Mesothelial cell of epicardium (in vitro differentiated cells): ENCODE measurements at places on chromosomes 5 and 9.

DNA sequence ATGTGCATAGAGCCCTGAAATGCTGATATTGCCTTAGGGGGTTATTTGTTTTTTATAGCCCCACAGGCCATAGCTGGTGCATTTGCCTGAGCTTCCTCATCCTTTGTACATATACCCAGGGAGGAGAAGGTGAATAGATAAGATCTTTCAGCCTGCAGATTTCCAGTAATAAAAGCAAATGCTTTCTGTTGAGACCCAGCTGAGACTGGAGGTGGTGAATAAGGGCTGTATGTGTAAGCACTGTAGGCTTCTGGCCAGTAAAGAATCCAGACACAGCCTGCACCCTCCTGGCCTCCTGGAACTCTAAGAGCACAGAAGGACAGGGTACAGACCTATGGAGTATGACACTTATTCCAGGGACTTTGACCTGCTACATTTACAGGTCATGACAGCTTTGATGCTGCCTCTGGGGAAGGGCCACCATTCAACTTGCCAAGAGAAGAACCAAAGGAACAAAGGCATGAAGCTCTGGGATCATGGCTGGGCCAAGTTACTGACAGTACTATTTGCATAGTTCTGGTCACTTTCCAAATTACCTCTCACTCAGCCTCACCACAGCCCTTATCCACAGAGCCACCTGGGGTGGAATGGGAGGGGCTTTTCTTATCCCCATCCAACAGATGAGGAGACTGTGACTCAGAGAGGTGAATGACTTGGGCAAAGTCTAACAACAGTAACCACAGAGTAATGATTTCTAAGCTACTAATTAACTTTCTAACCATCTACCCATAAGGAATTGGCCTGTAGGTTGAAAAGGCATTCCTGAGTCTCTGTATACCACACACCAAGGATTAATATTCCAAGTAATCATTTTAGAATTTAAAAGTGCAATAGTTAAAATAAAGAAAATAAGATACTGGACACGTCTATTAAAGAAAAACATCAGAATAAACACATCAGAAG, 604.5 kb upstream of the KLF4 start:
- no peak for DNase-seq

DNA sequence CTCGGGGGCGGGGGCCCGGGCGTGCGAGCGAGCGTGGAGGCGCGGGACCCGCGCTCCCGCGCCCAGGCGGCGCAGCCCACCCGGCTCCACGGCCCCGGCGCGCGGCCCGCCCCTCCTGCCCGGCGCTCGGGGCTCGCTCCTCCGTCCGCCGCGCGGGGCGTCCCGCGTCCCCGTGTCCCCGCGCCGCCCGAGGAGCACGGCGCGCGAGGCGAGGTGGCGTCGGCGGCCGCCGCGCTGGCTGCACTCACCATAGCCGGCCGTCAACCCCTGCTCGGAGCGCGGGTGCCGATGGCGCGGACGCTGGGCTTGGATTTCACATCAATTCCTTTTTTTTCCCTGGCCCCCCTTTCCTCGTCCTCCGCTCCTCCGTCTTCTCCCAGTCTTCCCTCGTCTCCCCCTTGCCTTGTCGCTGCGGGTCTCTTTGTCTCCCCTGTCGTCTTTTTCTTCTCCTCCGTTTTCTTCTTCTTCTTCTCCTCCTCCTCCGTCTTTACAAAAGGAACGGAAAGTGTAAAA, 494 bp downstream of the PTCH1 start:
- DNase-seq = no peak

GRCh38 chr9:135226369-135227050, 139.0 kb downstream of the OLFM1 start:
- no peak for DNase-seq

DNA sequence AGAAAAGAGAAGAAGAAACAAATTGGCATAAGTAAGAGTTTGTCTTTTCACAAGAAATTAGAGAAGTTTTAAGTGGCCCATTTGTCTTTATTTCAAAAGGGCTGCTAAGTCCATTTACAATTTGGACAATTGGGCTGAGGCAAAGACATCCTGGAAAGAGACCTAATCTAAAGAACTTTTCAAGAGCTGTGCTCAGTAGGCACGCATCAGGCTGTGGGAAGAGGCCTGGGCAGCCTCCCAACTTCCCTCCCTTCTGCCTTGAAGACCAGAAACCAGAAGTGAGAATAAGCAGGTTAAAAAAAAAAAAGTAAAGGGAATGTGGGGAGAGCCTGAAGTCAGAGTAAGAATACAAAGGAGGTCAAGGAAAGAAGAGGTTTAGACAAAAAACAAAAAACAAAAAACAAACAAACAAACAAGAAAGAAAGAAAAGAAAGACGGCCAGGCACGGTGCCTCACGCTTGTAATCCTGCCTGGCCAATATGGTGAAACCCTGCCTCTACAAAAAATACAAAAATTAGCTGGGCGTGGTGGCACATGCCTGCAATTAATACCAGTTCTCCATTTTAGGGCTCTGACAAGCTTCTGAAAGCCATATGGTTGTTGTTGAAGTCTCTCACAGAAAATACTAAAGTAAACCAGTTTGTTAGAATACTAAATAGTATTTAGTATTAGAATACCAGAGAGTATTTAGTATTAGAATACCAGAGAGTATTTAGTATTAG, 48.0 kb upstream of the CEP78 start:
- no peak for DNase-seq

- DNase-seq = peak; percentile 62
Observed at GRCh38 chr5:139710319-139711066, 62.3 kb downstream of the CXXC5 start.

GRCh38 chr9:128296340-128297220, 20.5 kb downstream of the SWI5 start:
- DNase-seq = no peak

- DNase-seq = no peak
Observed at GRCh38 chr5:31757806-31758205, 118.9 kb downstream of the PDZD2 start.

DNA sequence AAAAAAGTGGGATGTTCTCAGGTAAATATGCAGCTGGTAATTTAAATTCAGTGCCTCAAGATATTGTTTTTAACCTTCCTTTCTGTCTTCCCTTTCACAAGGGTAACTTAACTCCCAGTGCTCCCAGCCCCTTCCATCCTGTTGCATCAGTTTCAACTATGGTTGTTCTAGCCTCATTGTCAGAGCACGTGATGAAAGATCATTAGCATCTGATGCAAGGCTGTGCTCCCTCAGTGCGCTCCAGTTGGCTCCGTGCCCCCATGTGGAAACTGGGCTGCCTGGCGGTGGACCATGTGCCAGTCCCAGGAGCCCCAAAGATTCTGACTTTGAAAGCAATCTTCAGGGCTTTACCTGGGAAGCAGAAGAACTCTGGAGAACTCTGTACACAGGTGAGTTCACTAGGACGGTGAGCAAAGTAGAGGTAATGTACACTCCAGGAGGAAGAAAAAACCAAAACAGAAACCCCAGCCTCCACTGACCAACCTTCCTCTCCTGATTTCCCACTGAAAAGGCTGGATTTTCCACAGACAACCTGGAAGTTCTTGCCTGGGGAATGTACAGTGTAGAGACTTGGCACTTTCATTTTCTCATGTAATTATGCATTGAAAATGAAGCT, 96.9 kb downstream of the SLC1A3 start:
- DNase-seq = no peak

- no peak for DNase-seq
Observed at GRCh38 chr5:110909415-110909814, 162.1 kb upstream of the TSLP start.

DNA sequence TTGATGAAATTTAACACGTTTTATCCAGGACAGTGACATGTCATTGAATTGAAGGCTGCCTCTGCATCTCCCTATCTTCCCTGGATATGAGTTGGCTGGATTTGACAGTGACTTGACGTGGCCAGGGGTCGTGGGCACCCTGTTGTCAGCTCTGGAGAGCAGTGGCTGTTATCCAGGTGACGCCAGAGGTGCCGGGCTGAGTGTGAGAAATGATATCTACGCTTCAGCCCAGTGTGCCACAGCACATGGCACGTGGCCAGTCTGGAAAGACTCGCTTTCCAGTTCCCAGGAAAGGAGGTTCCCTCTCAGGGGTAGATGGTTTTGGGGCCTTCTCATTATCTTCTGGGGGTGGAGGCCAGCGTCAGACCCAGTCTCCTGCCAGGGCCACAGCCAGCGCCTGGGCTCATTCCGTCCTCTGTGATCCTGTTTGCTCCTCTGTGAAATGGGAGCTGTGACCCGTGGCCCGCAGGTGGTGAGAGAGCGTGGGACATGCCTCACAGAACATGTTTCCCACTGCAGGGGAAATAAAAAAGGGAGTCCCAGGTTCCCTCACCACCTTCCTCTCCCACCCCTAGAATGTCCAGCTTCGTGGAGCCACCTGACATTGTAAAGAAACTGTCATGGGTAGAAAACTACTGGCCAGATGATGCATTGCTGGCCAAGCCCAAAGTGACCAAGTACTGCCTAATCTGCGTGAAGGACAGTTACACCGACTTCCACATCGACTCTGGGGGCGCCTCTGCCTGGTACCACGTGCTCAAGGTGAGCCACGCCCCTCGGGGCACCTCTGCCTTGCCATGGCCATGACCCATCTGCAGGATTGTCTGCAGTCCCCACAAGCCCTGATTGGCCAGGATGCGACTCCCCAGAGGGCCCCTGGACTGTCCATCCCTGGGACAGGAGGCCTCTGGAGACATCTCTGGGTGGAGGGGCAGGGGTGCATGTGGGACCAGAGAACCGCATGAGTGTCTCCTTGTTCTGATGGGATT, 76.5 kb downstream of the PHF2 start:
- peak; percentile 17 for DNase-seq

- no peak for DNase-seq
Observed at GRCh38 chr5:116280149-116280803, 195.5 kb downstream of the COMMD10 start.

DNA sequence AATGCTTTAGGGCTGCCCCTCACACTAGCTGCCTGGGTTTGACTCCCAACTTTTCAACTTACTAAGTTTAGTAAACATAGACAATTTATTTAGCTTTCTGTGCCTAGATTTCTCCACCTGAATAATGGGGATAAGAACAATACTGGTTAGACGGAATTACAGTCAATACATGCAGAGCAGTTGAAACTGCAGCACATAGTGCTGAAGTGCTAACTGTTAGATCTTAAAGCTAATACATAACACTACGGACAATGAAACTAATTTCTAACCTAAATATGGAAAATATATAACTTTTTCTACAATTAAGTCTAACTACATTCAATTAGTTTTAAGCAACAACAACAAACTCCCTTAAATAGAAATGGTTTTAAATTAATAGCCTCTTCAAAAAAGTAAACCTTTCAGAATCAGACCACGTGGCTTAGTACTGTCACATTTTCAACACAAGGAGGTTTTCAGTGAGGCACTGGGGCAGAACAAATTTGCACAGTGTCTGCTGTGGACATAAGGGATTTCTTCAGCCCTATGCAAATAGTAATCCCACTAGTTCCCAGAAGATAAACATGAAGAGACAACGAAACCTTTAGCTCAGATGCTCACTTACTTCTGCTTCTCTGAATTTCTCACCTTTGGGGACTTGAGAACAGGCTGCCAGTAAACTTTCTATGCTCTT, 293.4 kb downstream of the EDIL3 start:
- no peak for DNase-seq

DNA sequence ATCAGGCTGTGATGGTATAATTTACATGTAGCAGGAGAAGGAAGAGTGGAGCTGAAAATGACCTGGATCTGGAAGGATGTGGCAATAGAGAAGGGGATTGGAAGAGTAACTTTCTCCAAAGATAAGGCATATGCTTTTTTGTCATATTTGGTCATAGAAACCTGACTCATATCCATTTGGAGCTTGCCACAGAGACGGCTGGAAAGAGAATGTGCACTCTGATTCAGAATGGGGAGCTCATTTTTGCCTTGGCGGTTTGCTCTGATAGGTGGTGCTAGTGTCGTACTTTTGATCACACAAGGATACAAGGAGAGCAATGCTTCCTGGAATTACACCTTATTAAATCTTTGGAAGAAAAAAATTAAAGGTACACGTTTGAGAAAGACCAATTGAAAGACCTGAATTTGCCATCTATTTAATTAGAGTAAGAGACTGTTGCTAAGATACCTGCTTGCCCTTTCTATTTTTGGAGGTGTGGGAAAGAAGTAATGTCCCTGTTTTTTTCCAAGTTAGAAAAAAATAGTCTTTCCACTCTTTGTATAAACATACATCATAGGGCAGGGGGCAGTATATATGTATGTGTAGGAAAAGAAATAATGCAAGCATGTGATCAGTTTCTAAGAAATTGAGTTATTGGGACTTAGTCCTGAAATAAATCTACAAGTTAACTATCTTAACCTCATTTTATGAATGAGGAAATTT, 5.4 kb downstream of the LSM11 start:
- no peak for DNase-seq

DNA sequence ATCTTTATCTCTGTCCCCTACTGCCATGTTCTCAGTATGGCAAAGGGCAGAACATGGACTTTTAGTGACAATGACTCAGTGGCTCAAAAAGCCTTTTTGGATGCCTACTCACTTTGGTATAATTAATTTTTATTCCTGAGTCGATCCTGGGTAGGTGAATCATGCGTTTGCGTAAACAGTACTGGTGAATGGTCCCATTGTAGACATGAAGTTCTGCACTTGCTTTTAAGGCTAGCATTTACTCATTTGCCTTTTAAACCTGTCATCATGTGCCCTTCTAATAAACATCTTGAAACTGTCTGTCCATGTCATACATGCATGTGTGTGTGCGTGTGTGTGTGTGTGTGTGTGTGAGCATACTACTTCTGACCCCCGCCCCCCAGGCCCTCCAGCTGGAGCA, 223.0 kb downstream of the AUH start:
- DNase-seq = no peak

DNA sequence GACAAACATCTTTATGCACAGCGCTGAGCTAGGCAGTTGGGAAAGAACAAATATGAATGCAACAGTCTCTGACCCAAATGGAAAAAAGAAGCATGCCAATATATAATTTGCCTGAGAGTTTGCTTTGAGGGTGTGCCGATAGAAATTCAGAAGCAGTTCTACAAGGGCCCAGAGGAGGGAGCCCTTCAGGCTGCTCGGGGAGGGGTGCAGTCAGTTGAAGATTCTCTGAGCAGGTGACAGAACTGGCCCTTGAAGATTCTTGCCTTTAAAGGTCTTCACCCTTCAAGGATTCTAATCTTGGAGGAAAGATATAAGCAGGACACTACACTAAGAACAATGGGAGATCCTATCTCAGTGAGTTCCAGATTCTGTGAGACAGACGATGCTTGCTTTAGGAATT, 3.7 kb upstream of the PAPPA start:
- no peak for DNase-seq

- no peak for DNase-seq
Observed at GRCh38 chr9:78866207-78867132, 569.5 kb downstream of the PSAT1 start.

DNA sequence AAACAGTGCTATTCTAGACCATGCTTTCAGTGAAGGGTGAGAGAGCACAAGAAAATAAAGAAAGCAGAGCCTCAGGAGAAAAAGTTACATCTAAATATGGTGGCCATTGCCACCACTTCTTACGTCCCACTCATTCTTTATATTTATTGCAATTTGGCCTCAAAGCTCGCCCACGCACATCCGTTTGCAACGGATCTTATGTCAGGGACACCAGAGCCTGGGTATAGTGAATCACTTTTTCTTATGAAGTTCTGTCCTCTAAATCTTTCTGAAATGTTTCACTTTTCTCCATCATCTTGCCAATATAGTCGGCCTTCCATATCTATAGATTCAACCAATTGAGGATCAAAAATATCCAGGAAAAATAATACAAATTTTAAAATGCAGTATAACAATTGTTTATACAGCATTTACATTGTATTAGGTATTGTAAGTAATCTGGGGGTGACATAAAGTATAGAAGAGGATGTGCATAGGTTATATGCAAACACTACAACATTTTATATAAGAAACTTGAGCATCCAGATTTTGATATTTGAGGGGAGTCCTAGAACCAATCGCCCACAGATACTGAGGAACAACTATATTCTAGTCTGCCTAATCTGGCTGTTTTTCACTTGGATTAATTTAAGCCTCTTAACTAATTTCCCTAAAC, 35.2 kb downstream of the GOLPH3 start:
- no peak for DNase-seq
